ENCODE measurements at places on chromosomes 11 and 22. TPM values are rescaled to one million over a fixed set of nuclear protein-coding genes. Genes with fewer than 3 reads are reported as not detected.
A peak's percentile ranks its signal among the peaks of the same experiment; 100 is the strongest.

DNA sequence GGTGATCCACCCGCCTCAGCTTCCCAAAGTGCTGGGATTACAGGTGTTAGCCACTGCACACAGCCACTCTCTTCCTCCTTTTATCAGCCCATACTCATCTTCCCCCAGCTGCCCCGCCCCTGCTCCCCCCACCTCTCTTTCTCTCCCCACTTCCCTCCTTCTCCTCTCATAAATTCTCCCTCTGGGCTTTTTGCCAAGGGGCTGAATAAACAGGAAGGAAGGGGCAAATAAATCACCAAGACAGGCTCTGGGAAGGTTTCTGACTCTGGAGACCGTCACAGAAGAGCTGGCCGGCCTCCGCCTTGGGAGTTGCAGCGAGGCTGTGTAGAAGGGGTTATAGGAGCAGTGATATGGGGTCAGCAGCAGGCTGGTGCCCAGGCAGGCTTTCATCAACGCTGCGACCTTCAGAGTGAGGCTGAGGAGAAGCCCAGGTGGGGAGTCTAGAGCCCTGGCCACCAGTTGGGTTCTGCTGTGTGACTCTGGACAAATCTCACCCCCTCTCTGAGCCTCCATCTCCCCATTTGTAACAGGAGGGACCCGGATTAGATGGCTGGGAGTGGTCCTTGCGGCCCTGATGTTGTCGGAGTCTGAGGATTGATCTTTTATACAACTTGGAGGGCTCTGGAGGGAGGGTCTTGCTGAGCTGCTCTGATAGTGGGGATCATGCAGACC, 62.6 kb upstream of the RASD2 start:
- no peak overlapping the region for H3K4me3 ChIP-seq
- H3K27ac ChIP-seq = peak overlapping the region; percentile 78
- no peaks in the 10 kb centered on the region for H3K27me3 ChIP-seq
- H3K36me3 ChIP-seq = no peaks in the 10 kb centered on the region
- peaks cover 44% of the 10 kb centered on the region for H3K4me1 ChIP-seq

DNA sequence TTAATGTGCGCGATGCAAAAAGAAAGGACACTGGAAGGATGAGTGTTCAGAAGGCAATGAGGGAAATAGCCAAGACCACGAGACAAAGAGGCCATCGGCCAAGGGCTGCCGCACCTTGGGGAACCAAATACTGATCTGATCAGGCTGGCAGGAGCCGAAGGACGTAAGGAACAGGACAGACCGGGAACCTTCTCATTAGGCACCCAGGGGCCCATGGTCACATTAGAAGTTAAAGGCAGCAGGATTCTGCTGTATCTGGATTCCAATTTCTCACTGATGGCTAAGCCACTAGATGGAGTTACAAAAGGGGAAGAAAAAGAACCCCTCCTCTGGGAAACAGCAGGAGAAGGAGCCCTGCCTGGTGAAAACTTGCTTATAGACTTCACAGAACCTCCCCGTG, 28.8 kb upstream of the CPT1A start:
- H3K36me3 ChIP-seq = no peaks in the 10 kb centered on the region
- H3K4me3 ChIP-seq = peak overlapping the region; percentile 6
- peaks cover 5% of the 10 kb centered on the region for H3K4me1 ChIP-seq
- no peak for DNase-seq
- H3K27me3 ChIP-seq = no peaks in the 10 kb centered on the region

The INS gene
- total RNA-seq = not detected

DNA sequence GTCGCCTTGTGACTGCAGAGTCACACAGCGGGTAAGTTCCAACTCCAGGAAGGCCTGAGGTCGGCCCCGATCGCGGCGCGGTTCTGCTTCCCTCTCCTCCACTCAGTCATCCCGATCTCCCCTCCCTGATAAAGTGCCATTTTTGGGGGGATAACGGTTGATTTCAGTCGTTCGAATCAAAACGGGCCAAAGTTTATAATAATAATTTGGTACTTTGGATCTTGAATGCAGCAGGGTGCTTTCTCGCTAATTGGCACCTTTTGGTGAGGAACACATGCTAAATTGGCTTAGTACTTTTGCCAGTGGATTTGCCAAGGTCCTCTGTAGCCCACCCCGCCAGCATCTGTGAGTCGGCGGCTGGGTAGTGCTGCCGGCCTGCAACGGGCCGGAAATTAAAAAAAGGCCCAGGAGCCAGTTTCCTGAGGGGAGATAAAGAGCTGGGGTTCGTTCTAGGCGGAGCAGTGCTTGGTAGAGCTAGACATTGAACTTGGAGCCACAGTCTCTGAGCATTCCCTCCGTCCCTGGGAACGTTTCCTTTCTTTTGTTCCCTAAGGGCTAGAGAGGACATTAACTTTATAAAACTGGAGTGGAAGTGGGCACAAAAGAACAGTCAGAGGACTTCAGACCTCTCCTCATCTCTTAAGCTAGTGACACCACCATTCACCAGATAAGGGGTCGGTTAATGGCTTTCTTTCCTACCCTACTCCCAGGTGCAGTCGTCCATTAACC, 997 bp downstream of the UBE2L3 start:
- H3K27ac ChIP-seq = peak overlapping the region; percentile 96
- H3K4me3 ChIP-seq = peak overlapping the region; percentile 90
- no peaks in the 10 kb centered on the region for H3K36me3 ChIP-seq
- DNase-seq = peak; percentile 39

GRCh38 chr22:19148417-19149046, 1.6 kb downstream of the GSC2 start:
- DNase-seq = no peak
- H3K27me3 ChIP-seq = peaks cover 57% of the 10 kb centered on the region
- peaks cover 16% of the 10 kb centered on the region for H3K4me1 ChIP-seq
- no peak overlapping the region for H3K27ac ChIP-seq
- H3K4me3 ChIP-seq = no peak overlapping the region
- no peaks in the 10 kb centered on the region for H3K36me3 ChIP-seq

DNA sequence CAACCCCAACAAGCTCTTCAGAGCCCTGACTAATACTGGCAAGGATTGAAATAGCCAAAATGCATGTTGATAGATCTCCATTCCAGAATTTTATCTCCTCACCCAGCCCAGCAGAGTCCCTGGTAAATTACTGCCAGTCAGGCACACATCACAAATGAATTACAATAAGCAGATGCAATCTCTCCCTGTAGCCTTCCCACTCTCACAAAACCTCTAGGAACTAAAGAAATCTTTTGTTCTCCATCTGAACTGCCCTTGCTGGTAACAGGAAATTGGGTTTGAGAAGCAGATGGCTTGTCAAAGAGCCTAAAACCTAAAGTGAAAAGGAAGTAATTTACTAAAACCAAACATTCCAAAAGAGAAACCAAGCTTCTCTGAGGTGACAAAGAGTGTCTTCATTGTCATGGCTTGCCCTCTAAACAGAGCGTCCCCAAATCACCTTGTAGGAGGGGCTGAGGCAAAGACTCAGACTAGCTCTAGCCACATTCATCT, 59.5 kb downstream of the FAM168A start:
- no peaks in the 10 kb centered on the region for H3K27me3 ChIP-seq
- no peaks in the 10 kb centered on the region for H3K36me3 ChIP-seq
- H3K4me3 ChIP-seq = no peak overlapping the region
- no peak for DNase-seq
- no peak overlapping the region for H3K27ac ChIP-seq

GRCh38 chr11:93646399-93646798, 15.1 kb upstream of the CEP295 start:
- no peak overlapping the region for H3K27ac ChIP-seq
- no peak overlapping the region for H3K4me3 ChIP-seq
- H3K36me3 ChIP-seq = no peaks in the 10 kb centered on the region

The ISX gene
- total RNA-seq = 131 TPM

The DKK3 gene
- total RNA-seq = 181 TPM

- peak overlapping the region; percentile 89 for H3K27ac ChIP-seq
- H3K36me3 ChIP-seq = no peaks in the 10 kb centered on the region
- H3K27me3 ChIP-seq = no peaks in the 10 kb centered on the region
- H3K4me3 ChIP-seq = peak overlapping the region; percentile 48
- DNase-seq = no peak
Measured at GRCh38 chr22:46578251-46578823, 40.9 kb upstream of the CELSR1 start.

- no peak overlapping the region for H3K4me3 ChIP-seq
- no peaks in the 10 kb centered on the region for H3K4me1 ChIP-seq
- DNase-seq = no peak
- no peak overlapping the region for H3K27ac ChIP-seq
Measured at GRCh38 chr11:8661001-8661795, 21.3 kb downstream of the TRIM66 start.

The USP47 gene
- total RNA-seq = 56.9 TPM

DNA sequence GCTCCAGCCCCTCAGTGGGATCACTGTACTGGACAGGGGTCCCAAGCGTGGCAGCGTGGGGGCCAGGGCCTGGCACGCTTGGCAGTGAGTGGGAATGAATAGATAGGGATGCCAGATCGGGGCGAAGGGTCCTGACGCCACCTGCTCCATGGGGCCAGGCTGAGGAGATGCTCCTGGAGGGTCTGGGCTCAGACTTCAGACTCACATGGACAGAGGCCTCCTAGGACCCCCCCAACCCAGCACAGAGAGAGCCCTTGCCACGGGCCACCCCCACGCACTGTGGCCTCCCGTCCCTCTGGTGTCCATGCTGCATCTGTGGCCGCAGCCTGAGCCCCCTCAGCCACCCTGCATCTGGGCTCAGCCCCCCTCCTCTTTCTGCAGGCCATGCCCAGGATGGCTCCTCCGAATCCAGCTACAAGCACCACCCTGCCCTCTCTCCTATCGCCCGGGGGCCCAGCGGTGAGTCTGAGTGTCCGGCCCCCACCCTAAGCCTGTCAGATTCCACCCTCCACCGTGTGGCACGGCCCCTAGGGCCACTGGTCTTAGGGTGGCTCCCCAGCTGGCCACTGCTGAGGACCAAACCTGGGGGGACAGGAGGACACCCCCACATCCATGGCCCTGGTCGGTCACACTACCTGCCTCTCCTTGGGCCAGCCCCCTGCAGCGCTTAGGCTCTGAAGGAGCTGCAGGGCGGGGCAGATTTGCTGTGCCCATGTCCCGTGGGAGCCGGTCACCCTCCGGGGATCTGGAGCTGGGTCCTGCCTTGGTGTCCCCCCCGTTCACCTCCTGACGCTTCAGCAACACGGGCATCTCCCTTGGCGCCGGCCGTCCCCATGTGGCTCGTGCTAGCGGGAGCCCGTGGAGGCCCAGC, 2.7 kb downstream of the MUC5AC start:
- no peak overlapping the region for H3K27ac ChIP-seq
- no peaks in the 10 kb centered on the region for H3K27me3 ChIP-seq
- peak; percentile 5 for DNase-seq
- H3K36me3 ChIP-seq = no peaks in the 10 kb centered on the region

DNA sequence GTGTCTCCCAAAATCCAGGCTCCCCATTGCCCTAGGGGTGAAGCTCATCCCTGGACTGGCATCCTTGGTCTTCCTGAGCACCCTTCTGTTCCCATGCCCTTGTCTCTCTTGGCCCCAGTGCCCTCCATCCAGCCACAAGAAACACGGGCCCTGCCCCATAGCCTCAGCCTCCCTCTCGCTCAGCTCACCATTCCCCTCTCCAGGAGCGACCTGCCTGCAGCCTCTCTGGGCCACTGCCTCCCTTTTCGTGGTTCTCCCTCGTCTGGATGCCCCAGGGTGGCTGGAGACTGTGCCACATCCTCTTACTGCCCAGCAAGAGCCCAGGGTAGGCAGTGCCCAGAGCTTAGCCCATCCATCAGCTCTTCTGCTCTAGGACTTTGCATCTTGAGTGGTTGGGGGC, 532.1 kb downstream of the TBC1D22A start:
- DNase-seq = no peak
- H3K36me3 ChIP-seq = no peaks in the 10 kb centered on the region

GRCh38 chr11:77055101-77055561, 11.6 kb upstream of the CAPN5 start:
- H3K4me3 ChIP-seq = no peak overlapping the region
- no peak overlapping the region for H3K27ac ChIP-seq
- H3K27me3 ChIP-seq = no peaks in the 10 kb centered on the region
- no peak for DNase-seq

GRCh38 chr11:15774388-15774939, 581.9 kb downstream of the SOX6 start:
- DNase-seq = no peak
- H3K36me3 ChIP-seq = no peaks in the 10 kb centered on the region
- H3K4me1 ChIP-seq = peaks cover 14% of the 10 kb centered on the region
- H3K4me3 ChIP-seq = no peak overlapping the region

The MAP6 gene
- total RNA-seq = 1.9 TPM

The ST14 gene
- total RNA-seq = 641 TPM

The HORMAD2 gene
- not detected for total RNA-seq

- no peak overlapping the region for H3K4me3 ChIP-seq
- no peak overlapping the region for H3K27ac ChIP-seq
- H3K27me3 ChIP-seq = no peaks in the 10 kb centered on the region
Measured at GRCh38 chr11:60064111-60064510, 7.6 kb downstream of the MS4A3 start.
